ENCODE measurements at places on chromosomes 11 and 22. TPM values are rescaled to one million over a fixed set of nuclear protein-coding genes. Genes with fewer than 3 reads are reported as not detected.

Gene MS4A12
- total RNA-seq = not detected

Gene LMO1
- 0.54 TPM for total RNA-seq

Gene OVOL1
- 1.3 TPM for total RNA-seq

Gene CNGA4
- total RNA-seq = 0.17 TPM

Gene ABCG4
- total RNA-seq = 1.4 TPM

Gene DUSP18
- 10.5 TPM for total RNA-seq

Gene PCNX3
- total RNA-seq = 41.4 TPM

Data from mammary epithelial cell (primary cell).